ENCODE measurements at places on chromosomes 12 and 14.

DNA sequence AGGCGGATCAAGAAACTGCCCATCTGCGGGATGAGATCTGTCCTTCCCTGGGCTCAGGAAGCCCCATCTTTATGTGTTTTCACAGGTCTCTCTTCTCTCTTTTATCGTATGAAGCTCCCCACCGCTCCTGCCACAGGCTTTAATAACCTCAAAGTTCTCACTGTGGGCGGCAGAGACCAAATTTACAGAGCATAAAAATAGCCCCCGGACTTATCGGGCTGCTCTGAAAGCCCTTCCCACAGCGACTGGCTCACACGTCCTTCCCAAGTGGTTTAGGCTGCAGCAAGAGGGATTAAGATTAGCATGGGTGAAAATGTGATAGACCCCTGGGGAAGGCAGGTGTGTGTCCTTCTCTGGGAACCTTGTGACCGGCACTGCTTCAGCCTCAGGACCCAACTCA is 47.8 kb downstream of the TESC start:
- no peak for DNase-seq

DNA sequence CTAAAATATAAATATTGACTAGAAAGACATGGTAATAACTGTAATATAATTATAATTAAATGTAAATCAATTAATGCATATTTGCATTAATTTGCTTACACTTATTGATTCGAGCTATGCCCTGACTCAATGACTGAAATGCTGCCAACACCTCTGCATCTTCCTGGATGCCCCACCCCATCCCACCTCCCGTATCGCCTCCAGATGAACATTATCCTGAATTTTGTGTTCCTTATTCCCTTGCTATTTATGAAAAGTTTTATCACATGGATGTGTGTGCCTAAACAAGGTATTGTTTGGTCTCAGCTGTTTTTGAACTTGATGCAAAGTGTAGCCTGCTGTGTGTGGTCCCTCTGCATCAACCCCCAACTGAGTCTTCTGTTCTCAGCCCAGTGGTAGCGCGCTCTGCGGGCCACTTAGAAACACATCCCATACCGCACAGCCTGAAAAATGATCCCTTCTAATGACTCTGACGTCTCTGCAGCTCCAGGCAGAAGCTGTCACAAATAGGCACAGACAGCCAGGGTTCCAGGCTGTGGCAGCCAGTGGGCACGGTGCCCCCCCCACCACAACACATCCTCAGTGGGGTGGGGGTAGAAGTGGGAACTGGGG is 96.5 kb downstream of the PRMT8 start:
- no peak for DNase-seq

GRCh38 chr12:130160711-130161231 is 1.5 kb upstream of the FZD10 start:
- no peak for DNase-seq

DNA sequence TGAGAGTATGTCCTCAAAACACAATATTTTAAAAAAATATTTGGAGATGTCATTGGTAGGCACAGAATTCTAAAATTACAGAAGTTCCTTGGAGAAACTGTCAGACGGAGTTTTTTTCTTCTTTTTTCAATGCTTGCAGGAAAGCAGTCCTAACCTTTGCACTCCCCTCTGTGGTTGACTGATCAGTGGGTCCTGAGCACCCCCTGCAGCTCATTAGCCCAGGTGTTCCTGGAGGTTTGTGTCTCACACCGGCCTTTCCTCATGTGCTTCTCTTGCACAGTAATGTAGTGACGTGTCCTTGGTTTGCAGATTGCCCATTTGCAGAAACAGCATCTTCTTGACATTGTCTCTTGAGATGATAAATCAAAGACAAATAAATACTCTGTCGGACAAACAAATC is 513.0 kb downstream of the TMEM121 start:
- DNase-seq, result no peak

GRCh38 chr12:95424271-95424994 is 49.5 kb upstream of the METAP2 start:
- DNase-seq, result no peak

- no peak for DNase-seq
Observed at GRCh38 chr12:38782359-38782758, 123.0 kb downstream of the CPNE8 start.

- no peak for DNase-seq
Observed at GRCh38 chr12:30939234-30939633, 12.7 kb downstream of the TSPAN11 start.

- no peak for DNase-seq
Observed at GRCh38 chr14:76497550-76498462, 121.9 kb downstream of the ESRRB start.
